ENCODE measurements at places on chromosomes 13 and 19.

DNA sequence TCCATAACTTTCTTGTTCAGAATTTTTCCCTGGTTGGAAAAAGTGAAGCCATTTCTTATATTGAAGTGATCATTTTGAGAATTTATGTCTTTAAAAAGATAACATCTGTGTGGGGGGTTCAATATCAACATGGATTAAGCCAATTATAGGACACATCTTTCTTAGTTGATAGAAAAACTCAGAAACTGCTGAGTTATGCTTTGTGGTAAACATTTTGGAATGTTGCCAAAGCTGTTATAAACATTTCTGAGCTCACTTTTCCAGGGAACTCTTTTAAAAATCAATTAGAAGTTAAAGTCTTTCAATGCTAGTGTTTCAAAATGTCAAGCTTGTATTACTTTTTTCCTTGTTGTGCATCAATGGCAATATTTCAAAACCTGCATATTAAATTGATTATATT lies 248.8 kb downstream of the DACH1 start:
- DNase-seq, result no peak

- DNase-seq, result no peak
Measured at GRCh38 chr13:99991013-99991827, 9.6 kb downstream of the ZIC2 start.

GRCh38 chr13:98941536-98941935 lies 36.3 kb downstream of the DOCK9 start:
- DNase-seq, result no peak

GRCh38 chr13:65416784-65417183 lies 1813.4 kb downstream of the PCDH9 start:
- DNase-seq, result no peak

- peak; percentile 53 for DNase-seq
Measured at GRCh38 chr19:47417746-47418691, 1.3 kb downstream of the MEIS3 start.

- DNase-seq, result no peak
Measured at GRCh38 chr19:38990949-38991697, 15.6 kb upstream of the FBXO17 start.

GRCh38 chr19:18311502-18312091 lies 11.3 kb downstream of the LSM4 start:
- no peak for DNase-seq

GRCh38 chr19:1746401-1747284 lies 6.7 kb upstream of the ONECUT3 start:
- no peak for DNase-seq

DNA sequence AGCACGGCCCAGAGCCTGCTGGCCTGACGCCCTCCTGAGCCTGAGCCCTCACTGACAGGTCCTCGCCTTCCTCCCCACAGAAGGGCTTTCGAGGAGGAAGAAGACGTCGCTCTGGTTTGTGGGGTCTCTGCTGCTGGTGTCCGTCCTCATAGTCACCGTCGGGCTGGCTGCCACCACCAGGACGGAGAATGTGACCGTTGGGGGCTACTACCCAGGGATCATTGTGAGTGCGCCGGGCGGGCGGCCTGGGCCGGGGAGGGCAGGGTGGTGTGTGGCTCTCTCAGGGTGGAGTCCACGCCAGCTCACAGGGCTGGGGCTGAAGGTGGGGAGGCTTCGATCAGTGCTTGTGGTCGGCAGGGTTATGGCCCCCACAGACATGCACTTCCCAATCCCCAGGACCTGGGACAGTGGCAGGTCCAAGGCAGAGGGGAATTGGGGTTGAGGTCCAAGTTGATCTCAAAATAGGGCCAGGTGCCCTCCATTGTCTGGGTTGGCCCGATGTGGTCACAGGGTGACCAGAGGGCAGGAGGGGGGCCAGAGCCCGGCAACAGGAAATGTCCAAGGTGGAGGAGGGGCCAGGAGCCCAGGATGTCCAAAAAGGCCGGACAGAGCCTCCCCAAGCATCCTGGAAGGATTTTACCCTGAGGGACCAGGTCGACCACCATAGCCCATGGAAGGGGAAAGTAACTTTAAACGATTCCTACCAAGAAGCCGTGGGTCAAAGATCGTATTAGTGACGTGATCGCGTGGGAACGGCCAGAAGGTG lies 7.2 kb downstream of the TMEM255B start:
- DNase-seq, result no peak

GRCh38 chr19:17496337-17496997 lies 15.0 kb upstream of the PGLS start:
- DNase-seq, result peak; percentile 77

GRCh38 chr19:6925386-6925785 lies 38.0 kb downstream of the ADGRE1 start:
- DNase-seq, result no peak

DNA sequence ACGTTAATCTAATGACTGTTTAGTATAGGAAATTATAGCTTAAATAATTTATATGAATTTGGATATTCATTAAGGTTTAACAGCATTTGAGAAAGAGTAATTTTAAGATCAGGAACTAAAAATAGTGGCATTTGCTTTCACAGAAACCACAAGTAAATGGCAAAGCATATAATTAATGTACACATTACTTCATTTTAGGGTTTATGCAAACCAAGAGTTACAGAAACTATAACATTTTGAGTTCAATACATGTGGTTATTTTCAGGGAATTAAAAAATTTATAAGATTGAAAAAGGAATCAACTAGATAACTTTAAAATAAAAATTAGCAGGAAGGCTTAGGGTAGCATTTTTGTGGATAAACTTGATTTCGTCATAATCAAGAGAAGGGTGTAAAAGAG lies 151.7 kb upstream of the MIR17HG start:
- no peak for DNase-seq

DNA sequence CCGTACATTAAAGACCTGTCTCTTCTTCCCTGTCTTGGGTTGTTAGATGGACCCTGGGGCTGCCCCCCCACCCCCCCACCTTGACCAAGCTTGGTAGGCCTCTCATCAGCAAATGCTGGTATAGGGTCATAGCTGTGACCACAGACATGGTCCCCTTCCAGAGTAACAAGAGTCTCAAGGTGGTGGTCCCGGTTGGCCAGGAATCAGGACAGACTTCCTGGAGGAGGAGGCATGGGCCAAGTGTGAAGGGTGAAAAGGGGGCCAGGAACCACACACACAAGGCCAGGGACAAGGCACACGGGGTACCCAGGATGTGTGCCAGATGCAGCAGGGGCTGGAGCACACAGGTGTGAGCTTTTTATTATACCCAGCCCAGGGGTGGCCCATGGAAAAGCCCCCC lies 1.1 kb upstream of the MRI1 start:
- DNase-seq, result no peak

DNA sequence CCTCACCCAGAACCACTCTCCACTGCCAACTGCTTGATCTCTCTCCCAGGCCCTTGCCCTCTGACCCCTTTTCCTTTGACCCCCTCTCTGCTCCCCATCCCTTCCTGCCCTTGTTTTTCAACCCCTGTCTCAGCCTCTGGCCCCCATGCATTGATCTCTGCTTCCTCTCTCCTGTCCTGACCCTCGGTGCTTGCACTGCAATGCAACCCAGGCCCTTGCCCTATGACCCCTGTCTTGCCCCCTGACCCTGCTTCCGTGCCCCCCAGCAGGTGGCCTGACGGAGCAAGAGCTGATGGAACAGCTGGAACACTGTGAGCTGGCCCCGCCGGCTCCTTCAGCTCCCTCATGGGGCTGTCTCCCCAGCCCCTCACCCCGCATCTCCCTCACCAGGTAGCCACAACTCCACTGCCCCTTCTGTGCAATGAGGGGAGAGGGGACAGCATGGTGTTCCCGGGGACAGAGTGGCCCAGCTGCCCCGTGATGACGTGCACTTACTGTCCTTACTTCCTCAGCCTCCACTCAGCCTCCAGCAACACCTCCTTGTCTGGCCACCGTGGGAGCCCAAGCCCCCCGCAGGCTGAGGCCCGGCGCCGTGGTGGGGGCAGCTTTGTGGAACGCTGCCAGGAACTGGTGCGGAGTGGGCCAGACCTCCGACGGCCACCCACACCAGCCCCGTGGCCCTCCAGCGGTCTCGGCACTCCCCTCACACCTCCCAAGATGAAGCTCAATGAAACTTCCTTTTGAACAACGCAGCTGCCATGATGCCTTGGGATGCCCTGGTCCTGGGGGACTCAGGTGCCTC lies 10.5 kb upstream of the LTBP4 start:
- DNase-seq, result no peak
